ENCODE measurements at places on chromosomes 7 and 10.

GRCh38 chr7:6579446-6579845 lies 2.2 kb downstream of the ZDHHC4 start:
- DNase-seq: peak; percentile 55

DNA sequence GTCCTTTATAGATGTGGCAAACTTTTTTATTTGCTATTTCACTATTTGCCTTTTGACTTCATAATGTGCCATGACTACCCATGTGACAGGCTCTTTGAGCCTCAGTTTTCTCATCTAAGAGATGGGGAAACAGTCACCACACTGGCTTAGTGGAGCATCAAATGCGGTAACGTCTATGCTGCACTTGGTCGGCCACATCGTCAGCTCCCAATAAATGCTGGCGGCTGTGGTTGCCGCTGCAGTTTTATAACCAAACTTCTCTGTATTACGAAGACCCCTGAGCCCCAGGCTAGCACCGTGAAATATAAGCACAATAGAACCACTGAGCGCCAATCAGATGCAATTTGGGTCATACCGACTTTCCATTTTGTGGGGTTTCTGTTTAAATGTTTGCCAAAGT lies 56.2 kb downstream of the PARP12 start:
- DNase-seq: no peak

- no peak for DNase-seq
Measured at GRCh38 chr7:158325530-158326381, 261.9 kb downstream of the PTPRN2 start.

GRCh38 chr7:74449809-74450397 lies 3.8 kb upstream of the GTF2IRD1 start:
- peak; percentile 55 for DNase-seq

Measured in EL (cell line).